ENCODE measurements at places on chromosomes 16 and 17.
A peak's percentile ranks its signal among the peaks of the same experiment; 100 is the strongest.

- no peak for DNase-seq
Observed at GRCh38 chr17:42833767-42834422, 698 bp downstream of the PSME3 start.

- no peak for DNase-seq
Observed at GRCh38 chr17:58788199-58788598, 32.5 kb downstream of the PPM1E start.

DNA sequence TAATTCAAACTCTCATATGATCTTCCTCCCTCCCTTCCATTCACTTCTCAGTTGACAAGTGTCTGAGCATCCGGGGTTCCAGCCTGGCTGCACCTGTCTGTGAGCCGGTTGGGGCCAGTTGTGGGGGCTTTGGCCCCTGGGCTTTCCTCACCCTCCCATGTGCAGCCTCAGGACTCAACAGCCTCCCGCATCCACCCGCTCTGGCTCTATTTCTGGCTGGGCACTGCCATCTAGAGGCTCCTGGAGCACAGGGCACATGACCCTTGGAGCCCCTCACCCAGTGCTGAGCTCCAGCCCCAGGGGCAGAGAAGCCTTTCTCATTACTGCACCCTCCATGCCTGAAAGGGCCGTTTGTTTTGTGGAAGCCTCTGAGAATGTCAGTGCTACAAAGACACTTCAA is 43.3 kb downstream of the HAPSTR1 start:
- peak; percentile 90 for DNase-seq

GRCh38 chr17:74356646-74357465 is 4.8 kb downstream of the BTBD17 start:
- no peak for DNase-seq

DNA sequence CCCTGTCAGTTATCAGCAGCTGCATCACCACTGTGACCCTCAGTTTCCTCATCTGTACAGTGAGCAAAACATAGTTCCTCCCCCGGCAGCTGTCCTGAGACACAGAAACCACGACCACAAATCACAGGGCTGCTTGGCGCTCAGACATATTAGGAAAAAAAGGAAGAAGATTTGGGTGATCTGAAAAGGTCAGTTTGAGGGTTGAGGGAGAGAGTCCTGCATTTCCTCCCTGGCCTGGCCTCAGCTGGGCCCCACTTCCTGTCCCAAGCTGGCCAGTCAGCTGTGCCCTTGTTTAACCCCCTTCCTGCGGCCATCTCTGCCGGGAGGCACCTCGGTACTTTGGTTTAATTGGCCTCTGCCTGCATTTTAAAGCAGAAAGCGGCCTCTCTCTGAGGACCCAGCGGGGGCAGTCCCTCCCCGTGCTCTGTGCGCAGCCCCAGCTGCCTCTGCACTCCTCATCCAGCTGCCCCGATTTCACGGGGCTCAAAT is 24.0 kb upstream of the CIBAR2 start:
- DNase-seq: peak; percentile 49

GRCh38 chr16:10536814-10537389 is 43.5 kb downstream of the EMP2 start:
- peak; percentile 58 for DNase-seq

- DNase-seq: no peak
Observed at GRCh38 chr16:56884026-56884582, 19.1 kb downstream of the SLC12A3 start.

DNA sequence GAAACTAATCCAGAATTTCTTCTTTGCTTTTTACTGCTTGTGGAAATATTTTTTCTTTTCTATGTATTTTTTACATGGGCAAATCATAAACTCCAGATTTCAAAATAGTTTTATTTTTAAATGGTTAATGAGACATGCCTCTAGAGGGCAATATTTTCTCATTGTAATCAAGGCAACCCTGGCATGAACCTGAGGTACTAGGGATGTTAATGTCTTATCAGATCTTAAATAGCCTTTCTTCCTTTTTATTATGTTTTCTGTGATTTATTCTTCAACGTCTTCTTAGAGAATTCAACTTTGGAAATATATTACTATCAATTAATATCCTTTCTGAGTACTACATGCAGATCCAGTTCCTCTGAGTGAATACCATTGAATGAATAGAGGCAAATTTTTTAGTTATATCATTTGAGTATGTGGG is 324.7 kb downstream of the BCAS3 start:
- DNase-seq: peak; percentile 48

GRCh38 chr17:39926135-39926587 is 1.2 kb downstream of the ORMDL3 start:
- no peak for DNase-seq

GRCh38 chr16:16050106-16050505 is 100.7 kb downstream of the ABCC1 start:
- no peak for DNase-seq

DNA sequence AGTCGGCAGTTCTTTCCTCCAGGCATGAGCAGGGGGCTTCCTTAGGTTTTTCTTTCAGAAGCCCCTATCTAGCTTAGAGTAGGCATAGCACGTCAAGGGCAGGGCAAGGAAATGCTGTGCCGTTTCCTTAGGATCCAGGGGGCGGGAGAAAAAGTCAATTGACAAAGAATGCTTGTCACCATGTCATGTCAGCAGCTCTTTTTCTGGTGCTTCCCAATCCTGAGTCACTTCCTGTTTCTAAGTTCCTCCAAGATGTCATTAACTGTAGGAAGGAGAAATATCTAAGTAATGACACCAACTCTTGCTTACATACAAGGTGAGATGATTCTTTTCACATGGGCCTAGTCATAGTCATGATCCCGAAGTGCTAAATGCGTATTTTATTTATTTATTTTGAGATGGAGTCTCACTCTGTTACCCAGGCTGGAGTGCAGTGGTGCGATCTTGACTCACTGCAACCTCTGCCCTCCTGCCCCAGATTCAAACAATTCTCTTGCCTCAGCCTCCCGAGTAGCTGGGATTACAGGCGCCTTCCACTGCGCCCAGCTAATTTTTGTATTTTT is 35.2 kb downstream of the GJC1 start:
- no peak for DNase-seq

DNA sequence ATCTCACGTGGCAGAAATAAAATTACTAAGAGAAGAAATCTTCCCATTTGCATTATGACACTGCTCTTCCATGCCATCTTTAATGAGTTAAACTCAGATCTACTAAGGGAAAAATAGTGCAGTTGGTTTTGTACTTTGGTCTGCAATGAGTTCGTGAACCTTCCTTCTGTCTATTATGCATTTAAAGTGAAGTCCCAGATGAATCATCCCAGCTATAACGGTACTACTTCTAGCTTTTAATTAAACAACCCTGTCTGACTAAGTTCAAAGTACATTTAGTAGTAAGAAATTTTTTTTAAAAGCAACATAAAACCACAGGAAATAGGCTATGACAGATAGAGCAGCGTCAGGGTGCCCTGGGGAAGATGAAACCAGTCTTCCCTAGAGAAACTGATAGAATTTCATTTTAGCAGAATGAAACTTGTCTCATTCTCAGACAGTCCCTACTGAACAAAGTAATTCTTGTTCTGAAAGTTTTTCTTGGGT is 1.8 kb downstream of the TMIGD1 start:
- DNase-seq: peak; percentile 82

GRCh38 chr17:13542636-13543035 is 59.1 kb downstream of the HS3ST3A1 start:
- no peak for DNase-seq

DNA sequence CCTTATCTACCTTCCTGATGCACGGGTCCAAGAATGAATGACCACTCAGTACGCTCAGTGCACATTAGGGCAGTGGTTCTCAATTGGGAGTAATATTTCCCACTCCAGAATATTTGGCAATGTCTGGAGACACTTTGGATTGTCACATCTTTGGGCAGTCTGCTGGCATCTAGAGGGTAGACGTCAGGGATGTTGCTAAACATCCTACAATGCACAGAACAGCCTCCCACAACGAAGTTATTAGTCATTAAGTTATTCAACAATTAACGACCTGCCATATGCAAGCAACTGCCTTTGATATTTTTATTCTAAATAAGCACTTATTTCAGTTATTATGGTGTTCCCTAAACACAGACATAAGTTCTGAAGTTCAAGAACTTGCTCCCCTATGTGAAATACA is 669.3 kb downstream of the TOX3 start:
- no peak for DNase-seq

- no peak for DNase-seq
Observed at GRCh38 chr16:18008356-18008755, 328.2 kb downstream of the NPIPA8 start.

DNA sequence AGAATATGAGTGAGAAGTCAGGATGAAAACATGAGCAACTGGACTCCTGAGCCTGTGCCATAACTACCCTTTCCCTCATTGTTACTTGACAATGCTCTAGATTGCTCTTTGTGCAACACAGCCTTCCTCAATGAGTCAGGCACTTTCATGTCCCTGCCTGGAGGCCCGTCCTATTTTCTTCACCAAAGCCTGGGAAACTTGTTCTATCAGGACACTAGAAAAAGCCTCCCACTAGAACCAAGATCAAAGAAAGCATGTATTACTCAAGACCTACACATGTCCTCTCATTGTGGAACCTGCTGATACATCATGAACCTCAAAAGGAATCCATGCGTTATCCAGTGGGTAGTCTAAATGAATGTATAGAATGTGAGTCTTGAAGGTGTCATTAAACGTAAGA is 624.5 kb downstream of the TOX3 start:
- no peak for DNase-seq

GRCh38 chr17:2442166-2442565 is 41.3 kb upstream of the MNT start:
- no peak for DNase-seq

- DNase-seq: no peak
Observed at GRCh38 chr17:76156662-76156991, 15.6 kb upstream of the FOXJ1 start.

GRCh38 chr16:51834133-51834532 is 683.1 kb upstream of the SALL1 start:
- DNase-seq: no peak

GRCh38 chr16:68751160-68751559 is 14.1 kb downstream of the CDH1 start:
- DNase-seq: no peak

DNA sequence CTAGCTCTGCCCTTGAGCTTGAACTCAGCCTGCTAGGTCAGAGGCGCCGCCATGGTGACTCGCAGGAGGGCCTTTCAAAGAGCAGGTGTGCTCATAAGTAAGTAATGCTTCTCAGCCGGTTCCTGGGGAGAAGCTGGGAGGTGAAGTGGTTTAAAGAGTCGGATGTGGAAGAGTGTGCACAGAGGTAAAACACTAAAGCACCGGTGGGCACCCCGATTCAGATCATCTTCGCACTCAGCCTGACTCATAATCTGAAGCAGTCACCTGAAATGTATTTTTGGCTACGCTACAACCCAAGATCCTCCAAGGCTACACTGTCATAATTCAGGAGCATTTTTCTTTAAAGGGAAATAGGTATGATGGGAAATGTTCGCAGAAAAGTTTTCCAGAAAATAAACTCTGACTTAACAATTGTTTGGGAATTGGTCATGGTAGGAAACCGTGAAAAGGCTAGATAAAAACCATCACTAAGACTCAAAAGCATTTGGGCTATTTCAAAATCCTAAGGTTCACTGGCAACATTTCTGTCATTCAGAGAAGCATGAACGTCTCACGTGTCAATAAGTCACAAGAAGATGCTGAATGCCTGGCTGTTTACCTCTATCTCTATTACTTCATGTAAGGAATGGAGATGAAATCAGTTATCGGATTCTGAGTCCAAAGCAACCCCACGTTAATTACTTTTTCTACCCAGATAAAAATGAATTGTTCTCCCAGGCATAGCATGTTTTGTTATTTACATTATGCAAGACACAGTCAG is 17.8 kb downstream of the CDH8 start:
- DNase-seq: no peak

GRCh38 chr17:81983639-81984373 is 6.4 kb downstream of the ASPSCR1 start:
- DNase-seq: no peak

GRCh38 chr16:78034530-78034929 is 12.2 kb downstream of the CLEC3A start:
- peak; percentile 2 for DNase-seq

- peak; percentile 86 for DNase-seq
Observed at GRCh38 chr16:11689031-11689840, 21.0 kb downstream of the SNN start.

DNA sequence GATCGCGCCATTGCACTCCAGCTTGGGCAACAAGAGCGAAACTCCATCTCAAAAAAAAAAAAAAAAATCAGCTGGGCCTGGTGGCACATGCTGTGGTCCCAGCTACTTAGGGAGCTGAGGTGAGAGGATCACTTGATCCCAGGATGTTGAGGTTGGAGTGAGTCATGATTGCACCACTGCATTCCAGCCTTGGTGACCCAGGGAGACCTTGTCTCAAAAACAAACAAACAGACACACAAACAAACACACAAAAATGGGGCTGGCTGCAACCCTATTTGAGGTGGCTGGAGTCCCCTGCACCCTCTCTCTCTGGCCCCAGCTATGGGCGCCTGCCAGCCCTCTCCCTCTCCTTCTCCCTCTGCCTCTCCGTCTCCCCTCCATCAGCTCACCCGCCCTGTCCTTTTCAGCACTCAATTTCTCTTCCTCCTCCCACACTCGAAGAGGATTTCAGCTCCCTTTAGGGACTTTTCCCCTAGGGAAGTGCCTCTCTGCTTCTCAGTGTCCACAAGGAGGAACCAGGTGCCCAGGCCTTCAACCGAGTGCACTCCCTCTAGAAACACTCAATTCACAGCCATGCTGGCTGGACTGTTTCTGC is 17.5 kb upstream of the TFAP4 start:
- no peak for DNase-seq

DNA sequence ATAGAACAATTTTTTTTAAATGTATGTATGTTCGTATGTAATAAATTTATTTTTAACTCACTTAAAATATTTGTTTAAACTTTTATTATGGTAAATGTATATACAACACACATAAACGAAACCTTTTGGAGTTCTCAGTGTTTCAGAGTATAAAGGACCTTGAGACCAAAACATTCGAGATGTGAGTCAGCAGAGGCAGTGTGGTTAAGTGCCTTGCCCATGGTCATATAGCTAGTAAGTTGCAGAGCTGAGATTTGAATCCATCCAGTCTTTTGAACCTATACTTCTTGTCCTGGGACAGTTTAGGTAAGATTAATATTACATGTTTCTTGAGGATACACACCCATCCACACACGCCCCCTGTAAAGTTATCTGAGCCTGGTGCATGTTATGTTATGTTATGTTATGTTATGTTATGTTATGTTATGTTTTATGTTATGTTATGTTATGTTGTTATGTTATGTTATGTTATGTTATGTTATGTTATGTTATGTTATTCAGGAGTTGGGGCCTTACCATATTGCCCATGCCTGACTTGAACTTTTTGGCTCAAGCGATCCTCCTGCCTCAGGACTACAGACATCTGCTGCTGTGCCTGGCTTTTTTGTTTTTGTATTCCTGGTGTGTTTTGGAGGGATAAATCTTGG is 41.8 kb downstream of the TNRC6A start:
- peak; percentile 17 for DNase-seq

- no peak for DNase-seq
Observed at GRCh38 chr17:20071824-20072691, 62.9 kb downstream of the SPECC1 start.

GRCh38 chr17:80101946-80102663 is 724 bp downstream of the GAA start:
- DNase-seq: peak; percentile 20

- no peak for DNase-seq
Observed at GRCh38 chr17:72576289-72576759, 455.5 kb downstream of the SOX9 start.
